ENCODE measurements at places on chromosomes 6 and 20.

- peak; percentile 66 for DNase-seq
These were observed 204.5 kb downstream of the SYNDIG1 start for GRCh38 chr20:24673678-24674570.

DNA sequence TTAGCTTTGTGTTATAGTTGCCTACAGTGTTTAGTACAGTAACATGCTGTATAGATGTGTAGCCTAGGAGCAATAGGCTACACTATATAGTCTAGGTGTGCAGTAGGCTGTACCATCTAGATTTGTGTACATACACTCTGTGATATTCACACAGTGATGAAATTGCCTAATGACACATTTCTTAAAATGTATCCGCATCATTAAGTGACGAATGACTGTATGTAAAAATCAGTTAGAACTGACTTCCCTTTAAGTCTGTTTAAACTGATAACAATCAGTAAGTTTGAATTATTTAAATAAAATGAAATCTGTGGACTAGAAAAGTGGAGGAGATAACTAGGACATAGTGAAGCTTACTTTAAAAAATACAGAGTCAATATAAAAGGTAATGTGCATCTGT, 176.1 kb downstream of the CDKAL1 start:
- no peak for DNase-seq

DNA sequence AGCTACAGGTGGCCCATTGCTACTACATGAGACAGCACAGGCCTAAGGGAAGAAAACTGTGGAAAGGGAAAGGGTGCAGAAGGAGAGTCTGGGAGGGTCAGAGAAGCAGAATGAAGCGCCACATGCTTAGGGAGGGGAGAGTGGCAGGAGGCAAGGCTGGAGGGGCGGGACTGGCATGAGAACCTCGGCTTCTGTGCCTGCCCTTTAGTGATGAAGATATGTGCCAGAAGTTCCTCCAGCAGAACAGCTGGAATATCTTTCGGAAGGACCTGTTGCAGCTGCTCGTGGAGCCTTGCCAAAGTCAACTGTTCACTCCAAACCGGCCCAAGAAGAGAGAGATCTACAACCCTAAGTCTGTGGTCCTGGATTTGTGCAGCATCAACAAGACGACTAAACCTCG, 61.8 kb downstream of the CNBD2 start:
- DNase-seq = no peak

DNA sequence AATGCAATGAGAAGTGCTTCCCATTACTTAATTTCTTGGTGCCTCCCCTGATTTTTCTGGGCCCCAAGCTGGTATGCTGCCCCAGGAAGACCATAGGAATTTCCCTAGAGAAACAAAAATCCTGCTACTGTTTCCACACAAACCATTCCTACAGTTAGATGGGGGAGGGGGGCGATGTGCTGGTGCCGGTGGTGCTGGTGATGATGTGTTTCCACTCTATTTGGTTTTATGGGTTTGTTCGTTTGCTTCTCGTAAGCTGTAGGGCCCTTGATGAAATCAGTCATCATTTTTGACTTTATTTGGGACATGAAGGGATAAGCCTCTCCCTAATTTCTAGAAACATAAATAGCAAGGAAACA, 105.1 kb downstream of the MKKS start:
- DNase-seq = no peak

DNA sequence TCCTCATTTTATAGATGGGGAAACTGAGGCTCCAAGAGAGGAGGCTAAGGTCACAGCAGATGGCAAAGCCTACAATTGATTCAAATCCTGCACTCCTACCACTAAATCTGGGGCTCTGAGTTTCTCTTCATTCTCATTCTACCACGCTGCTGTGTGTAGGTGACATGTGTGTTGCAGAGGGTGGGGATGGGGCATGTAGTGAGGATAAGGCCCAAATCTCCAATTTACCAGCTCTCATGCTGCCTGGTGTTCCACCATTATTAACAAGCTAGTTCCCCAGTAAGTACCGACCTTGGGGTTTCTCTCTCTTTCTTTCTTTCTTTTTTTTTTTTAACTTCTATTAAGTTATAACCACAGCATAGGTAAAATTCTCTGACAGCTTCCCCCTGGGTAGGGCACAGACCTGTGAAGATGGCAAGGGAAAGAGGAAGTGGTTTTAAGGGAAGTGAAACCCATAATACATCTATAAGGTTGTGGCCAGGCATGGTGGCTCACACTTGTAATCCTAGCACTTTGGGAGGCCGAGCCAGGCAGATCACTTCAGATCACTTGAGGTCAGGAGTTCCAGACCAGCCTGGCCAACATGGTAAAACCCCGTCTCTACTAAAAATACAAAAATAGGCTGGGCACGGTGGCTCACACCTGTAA, 13.0 kb upstream of the MATN4 start:
- DNase-seq = no peak

- peak; percentile 77 for DNase-seq
These were observed 4.1 kb upstream of the ZNF512B start for GRCh38 chr20:63973636-63974401.

All from fibroblast of upper back skin (primary cell).